NCI-H187 treated with DMSO at 0.1 percent for 48 hours (cell line): ENCODE measurements at places on chromosomes 12 and 14.

- DNase-seq = no peak
Observed at GRCh38 chr14:56322531-56322930, 204.3 kb downstream of the PELI2 start.

DNA sequence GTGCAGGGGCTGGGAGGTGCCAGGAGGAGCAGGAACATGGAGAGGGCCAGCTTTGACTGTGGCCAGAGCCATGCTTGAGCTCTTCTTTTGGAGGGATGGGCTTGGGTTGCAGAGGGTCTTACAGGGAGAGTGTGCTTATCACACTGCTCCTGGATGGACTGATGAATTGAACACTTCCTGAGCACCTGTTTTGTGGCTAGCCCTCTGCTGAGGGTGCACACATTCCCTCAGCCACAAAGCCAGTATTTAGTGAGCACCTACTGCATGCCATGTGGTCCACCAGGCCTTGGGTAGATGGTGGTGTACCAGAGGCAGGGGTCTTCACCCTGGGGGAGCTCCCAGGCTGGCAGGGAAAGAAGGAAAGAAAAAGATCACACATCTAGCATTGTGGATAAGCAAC is 118.9 kb downstream of the SLC25A47 start:
- no peak for DNase-seq

- DNase-seq = no peak
Observed at GRCh38 chr14:100965296-100965695, 61.8 kb upstream of the RTL1 start.

DNA sequence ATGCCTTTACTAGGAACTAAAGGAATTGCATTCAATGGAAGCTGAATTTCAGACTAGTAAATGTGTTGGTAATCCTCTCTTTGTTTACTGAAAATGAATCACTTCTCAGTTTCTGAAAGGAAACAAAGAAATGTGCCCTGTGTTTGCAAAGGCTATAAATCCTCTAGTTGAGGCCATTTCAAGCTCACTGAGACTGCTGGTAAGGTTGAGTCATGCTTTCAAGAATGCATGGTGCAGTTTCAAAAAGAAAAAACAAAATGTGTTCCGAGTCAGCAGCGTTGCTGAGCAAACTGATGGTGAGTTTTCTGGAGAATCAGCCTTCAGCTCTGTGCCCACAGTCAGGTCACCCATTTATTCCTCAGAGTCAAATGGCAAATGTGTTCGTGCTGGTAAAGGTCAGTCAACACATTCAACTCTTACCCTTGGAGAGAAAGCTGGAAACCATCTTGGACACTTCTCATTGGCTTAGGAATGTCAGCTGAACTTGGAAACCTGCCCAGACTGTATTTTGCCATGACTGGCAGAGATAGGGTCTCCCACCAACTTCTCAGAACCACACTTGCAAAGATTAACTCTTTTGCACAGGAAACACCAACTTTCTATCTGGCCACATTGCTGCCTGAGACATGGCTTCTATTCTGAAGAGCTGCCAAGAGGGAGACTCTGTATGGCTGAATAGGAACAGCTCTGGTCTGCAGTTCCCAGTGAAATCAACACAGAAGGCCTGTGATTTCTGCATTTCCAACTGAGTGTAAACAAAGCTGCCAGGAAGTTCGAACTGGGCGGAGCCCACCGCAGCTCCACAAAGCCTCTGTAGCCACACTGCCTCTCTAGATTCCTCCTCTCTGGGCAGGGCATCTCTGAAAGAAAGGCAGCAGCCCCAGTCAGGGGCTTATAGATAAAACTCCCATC is 484.4 kb downstream of the ATP23 start:
- DNase-seq = no peak

GRCh38 chr12:94080341-94081009 is 67.9 kb upstream of the PLXNC1 start:
- no peak for DNase-seq
